ENCODE measurements at places on chromosomes 7 and 10.
A peak's percentile ranks its signal among the peaks of the same experiment; 100 is the strongest.

GRCh38 chr10:114206902-114207301 is 27.7 kb downstream of the TDRD1 start:
- no peak for DNase-seq

DNA sequence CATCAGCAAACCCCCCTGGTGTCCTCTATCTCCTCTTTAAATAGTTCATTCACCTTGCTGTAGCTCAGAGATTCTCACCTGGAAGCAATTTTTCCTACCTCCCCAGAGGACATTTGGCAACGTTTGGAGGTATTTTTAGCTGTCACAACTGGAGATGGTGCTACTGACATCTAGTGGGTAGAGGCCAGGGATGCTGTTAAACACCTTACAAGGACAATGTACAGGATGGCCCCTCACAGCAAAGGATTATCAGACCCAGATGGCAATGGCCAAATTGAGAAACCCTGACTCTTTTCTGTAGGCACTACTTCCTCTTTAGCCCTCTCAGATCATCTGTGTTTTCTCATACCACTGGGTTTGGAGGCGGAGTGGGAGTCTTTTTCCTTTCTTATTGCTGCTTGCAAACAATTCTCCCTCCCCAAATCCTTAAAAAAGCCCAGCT is 13.2 kb upstream of the TRA2A start:
- DNase-seq, result no peak

- DNase-seq, result peak; percentile 28
Observed at GRCh38 chr10:58299580-58299979, 30.6 kb downstream of the CISD1 start.

DNA sequence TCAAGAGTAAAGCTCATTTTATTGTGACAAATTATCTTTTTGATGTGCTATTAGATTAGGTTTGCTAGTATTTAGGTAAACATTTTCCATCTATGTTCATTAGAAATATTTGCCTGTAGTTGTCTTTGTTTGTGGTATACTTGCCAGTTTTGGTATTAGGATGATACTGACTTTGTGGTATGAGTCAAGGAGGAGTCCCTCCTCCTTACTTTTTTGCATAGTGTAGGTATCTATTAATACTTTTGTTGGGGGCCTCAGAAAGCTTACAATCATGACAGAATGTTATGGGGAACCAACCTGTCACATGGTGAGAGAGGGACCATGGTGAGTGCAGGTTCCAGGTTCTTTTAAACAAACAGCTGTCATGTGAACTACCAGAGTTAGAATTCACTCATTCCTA is 102.1 kb downstream of the ZWINT start:
- DNase-seq, result no peak

GRCh38 chr7:71982851-71983250 is 429.3 kb downstream of the CALN1 start:
- DNase-seq, result no peak

GRCh38 chr10:91713461-91714072 is 80.7 kb upstream of the PPP1R3C start:
- DNase-seq, result no peak

DNA sequence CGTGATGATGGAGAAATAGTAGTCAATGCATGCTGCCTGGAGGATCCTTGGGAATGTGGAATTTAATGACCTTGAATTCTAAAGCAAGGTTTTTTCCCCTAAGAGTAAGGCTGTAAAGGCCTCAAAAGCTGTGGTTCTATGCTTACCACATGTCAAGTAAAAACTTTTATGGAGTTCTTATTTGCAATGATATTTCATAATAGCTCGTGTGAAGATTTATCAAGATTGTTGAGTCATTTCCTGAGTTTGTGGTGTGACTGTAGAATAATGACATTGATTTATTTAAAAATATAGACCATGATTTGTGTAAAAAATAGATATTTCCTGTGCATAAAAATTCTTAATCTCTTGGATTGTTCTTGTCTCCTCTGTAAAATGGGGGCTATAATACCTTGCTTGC is 67.5 kb upstream of the SORCS1 start:
- DNase-seq, result no peak

Data from stimulated activated naive CD4-positive, alpha-beta T cell treated with Interleukin-2 at 50 U/mL for 16 hours (primary cell).